Ascending aorta (tissue), 2 donors: ENCODE measurements at places on chromosomes 6 and 20. TPM values are rescaled to one million over a fixed set of nuclear protein-coding genes. Genes with fewer than 3 reads are reported as not detected.

DNA sequence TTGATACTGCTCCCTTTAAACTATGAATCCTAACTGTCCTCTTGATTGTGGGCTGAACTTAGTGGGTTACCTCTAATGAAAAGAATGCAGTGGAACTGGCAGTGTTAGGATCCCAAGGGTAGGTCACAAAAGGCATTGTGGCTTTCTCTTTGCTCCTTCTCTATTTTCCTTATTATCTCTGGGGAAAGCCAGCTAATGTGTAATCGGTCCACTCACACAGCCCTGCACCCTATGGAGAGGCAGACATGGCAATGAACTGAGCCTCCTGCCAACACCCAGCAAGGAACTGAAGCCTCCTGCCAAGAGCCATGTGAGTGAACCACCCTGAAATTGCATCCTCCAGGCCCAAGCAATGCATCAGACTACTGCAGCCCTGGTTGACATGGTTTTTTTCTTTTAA lies 24.6 kb upstream of the ZNF133 start:
- no peak for DNase-seq

The SLA2 gene
- total RNA-seq: not detected

DNA sequence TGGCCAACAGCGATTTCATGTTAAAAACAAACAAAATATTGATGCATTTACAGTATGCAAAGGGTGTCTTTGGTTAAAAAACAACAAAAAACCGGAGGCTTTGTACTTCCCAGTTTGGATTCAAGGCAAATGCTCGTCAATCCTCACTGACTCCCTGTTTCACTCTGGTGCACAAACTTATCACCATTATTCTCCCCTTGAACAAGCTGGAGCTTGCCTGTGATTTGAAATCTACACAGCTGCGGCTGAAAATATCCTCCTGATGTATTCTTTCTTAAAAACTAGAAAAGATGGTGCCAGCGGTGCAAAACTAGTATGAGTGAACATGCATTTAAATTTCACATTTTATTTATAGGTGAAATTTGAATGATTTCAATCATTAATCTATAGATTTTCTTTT lies 3.3 kb downstream of the PERP start:
- no peak for DNase-seq

The KPNA5 gene
- total RNA-seq: 0.96 TPM

The QKI gene
- 91.0 TPM for total RNA-seq

DNA sequence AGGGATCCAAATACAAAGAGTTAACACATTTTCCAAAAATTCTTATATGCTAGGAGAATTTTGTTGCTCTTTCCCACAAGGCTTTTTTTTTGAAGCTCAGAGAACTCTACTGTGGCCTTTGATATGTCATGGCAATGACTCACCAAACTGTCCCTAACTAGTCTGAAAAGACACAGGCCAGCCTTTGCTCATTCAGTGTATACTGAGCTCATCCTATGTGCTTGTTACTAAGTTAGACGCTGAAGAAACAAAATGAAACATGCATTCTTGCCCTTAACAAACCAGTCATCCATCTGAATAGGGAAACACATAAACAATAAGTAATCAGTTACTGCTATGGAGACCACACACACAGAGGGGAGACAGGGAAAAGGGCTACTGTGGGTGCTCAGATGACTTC lies 291.8 kb downstream of the FOXC1 start:
- no peak for DNase-seq
